Lower leg skin (tissue), 4 donors: ENCODE measurements at places on chromosomes 11 and 22.
A peak's percentile ranks its signal among the peaks of the same experiment; 100 is the strongest.

- DNase-seq: no peak
These were observed 10.5 kb upstream of the ZBTB16 start for GRCh38 chr11:114049050-114049449.

GRCh38 chr22:49087198-49087597, 740.5 kb downstream of the BRD1 start:
- DNase-seq: no peak

DNA sequence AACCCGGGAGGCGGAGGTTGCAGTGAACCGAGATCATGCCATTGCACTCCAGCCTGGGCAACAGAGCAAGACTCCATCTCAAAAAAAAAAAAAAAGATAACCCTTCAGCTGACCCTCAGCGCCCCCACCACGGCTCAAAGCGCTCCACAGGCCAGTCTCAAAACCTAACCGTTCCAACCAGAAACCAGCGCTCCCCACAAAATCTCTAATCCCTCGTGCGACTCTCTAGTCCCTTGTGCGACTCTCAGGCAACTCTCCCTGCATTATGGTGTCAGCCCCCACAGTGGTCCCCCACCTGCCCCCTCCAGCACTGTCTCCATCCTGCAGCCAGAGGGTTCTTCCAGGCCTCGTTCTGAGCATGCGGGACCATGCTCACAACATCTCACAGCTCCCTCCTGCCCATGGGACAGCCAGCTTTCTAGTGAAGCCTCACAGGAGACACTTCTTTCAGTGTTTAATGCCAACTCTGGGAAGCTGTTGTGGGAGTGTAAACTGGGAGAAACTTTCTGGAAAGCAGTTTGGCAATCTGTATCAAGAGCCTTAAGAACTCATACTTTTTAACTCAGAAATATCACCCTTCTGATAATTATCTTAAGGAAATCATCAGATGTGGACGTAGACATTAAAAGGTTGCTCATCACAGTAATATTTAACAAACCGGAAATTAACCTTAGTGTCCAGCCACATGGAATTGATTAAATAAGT, 4.2 kb upstream of the RASGRP2 start:
- no peak for DNase-seq

GRCh38 chr11:47527186-47527585, 25.7 kb downstream of the CELF1 start:
- no peak for DNase-seq

DNA sequence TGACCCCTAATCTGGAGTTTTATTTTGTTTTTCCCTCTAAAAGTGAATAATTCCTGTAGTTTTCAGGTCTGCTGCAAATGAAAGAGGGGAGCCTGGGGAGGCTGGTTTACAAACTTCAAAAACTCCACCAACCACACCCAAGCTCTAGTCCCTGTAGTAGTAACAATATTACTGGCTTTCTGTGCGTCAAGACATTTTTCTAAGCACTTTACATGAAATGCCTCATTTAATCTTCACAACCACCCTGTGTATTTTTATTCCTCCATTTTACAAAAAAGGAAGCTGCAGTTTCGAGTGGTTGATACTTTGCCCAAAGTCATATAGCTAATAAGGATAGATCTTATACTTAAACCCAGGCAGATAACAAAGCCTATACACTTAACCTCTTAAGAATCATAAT, 23.5 kb downstream of the CTNND1 start:
- DNase-seq: no peak

DNA sequence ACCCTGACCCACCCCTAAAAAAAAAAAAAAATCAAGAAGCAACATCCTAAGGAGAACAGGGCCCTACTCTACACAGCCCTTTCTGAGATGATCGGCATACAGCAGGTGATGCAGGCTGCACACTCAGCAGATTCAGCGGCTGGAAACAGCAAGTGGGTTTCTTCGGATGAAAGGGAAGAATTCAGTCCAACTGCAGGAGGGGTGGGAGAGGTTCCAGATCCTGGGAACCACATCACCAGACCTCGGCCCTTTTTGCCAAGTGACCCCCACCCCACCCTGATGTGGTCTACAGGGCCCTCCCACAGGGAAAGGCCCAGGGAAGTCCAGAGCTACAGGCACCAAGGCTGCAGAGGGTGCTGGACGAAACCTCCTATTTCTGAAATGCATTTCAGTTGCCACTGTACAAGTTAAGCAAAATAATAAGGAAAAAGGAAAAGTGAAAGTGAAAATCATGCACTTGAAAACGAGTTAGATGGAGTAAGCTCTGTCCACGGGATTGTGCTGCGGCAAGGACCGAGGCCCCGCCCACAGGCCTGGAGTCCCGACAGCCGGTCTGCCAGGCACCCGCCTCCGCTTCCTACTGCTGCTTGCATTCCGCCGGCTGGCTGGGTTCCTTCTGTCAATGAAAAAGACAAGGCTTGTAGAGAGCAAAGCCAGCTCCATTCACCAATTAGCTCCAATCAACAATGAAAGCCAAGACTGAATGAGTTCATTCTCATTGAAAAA, 16.0 kb upstream of the PHLDA2 start:
- DNase-seq: peak; percentile 87

GRCh38 chr22:31998784-31999385, 44.2 kb upstream of the SLC5A1 start:
- peak; percentile 58 for DNase-seq

DNA sequence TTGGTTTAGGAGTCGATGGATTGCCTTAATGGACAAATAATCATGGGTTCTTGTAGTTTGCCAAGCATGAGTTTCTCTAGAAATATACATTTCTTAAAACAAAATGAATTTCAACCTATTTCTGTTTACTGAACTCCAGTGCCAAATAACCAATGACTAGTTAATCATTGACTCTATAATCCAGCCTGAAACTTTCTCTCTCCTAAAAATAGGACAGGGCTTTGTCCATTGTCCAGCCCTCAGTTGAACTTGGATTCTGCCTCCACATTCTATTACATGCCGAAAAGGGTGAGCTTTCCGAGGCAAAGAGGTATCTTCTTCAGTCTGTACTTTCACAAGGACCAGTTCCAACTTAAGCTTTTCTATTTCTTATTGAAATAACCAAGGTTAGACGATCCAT, 23.2 kb upstream of the CAT start:
- no peak for DNase-seq

GRCh38 chr22:34866081-34866480, 199.9 kb upstream of the ISX start:
- DNase-seq: no peak

DNA sequence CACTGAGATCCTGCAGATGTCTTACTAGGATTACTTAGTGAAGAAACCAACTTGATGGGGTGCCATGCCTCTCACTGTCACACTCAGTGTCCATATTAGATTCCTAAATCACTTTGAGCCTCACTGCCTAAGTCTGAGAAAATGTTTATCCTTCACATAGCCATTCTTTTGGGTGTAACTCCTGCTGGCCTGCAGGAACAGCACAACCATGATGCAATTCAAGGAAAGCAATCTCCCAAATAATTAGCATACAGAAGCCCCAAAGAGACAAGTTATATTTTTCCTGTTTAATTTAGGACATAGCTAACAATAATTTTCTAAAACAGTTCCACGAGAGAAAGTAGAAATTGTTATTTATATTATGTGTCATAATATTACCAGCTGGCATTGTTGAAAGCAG, 655.5 kb downstream of the KCNA4 start:
- DNase-seq: no peak

GRCh38 chr22:30204742-30205111, 41.8 kb downstream of the LIF start:
- no peak for DNase-seq

DNA sequence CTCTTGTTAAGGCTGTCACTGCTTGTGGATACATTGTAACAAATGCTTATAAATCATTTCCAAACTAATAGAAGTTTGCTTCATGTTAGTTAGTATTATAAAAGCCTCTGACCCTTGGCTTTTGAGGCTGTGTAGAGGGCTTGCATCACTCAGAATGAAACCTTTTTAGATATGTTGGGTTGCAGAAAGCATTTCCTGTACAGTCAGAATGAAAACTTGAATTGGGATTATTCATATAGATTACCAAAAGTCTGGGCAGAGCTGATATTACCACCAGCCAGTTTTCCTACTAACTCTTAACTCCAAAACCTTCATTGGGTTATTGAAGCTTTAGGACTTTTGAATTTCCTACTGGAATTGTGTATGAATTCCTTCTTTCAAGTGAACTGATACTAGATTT, 12.0 kb downstream of the KMT2A start:
- no peak for DNase-seq

DNA sequence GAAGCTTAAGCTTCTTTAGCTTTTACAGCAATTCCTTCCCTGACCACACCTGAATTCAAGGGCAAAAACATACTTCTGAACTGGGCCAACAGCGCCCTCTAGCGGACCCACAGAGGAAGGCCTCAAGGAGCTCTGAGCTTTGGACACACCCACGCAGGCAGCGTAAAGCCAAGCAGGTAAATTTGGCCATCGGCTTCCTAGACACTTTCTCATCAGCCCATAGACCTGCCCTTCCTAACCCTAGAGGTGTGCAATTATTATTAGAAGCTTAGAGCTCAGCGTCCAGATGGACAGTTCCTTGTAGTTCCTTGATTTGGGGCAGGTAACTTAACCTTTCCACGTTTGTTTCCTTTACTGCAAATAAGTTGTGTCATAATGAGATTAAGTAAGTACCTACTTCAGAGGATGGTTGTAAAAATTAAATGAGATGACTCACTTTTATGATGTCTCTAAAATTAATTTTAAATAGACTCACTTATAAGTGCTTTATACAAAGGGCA, 25.7 kb upstream of the HMGXB4 start:
- DNase-seq: no peak

GRCh38 chr11:2770096-2770751, 70.4 kb upstream of the KCNQ1OT1 start:
- no peak for DNase-seq

DNA sequence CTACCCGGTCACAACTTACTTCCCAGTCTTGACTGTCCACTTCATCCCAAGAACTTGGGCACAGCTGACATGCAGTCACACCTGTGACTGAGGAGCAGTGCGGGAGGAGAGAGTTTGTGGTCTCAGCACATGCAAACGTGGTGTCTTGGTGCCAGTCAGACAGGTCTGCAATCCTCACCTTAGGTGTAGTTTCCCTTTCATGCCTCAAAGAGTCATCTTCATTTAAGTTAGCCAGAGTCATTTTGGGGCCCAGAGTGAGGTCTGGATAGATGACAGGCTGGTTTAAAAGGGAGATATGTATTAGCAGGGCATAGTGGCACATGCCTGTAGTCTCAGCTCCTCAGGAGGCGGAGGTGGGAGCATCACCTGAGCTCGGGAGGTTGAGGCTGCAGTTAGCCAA, 108.5 kb upstream of the SORL1-AS1 start:
- no peak for DNase-seq

DNA sequence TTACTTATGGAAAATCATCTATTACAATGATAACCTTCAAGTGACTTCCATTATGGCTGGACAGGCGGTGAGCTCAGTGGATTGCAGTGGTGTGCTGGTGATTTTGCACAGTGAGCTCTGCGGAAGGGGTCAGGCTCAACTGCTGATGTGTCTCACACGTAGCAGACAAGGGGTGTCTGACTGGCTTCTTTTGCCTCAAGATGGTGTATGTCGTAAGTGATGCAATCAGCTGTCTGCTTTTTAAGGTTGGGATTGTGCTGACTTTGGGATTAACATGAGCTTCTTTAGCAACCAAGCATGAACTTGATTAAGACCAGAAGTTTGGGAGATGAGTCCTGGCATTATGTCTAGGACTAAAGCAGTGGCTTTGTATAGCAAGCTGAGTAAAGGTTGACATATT, 49.5 kb downstream of the POLD3 start:
- no peak for DNase-seq

- no peak for DNase-seq
These were observed 68.6 kb upstream of the ATXN10 start for GRCh38 chr22:45602824-45603595.
